ENCODE measurements at places on chromosomes 13 and 19.
A peak's percentile ranks its signal among the peaks of the same experiment; 100 is the strongest.

- no peak for DNase-seq
Observed at GRCh38 chr13:93409001-93409400, 182.4 kb downstream of the GPC6 start.

GRCh38 chr19:49244256-49244655 is 80.7 kb downstream of the SLC6A16 start:
- DNase-seq = no peak

DNA sequence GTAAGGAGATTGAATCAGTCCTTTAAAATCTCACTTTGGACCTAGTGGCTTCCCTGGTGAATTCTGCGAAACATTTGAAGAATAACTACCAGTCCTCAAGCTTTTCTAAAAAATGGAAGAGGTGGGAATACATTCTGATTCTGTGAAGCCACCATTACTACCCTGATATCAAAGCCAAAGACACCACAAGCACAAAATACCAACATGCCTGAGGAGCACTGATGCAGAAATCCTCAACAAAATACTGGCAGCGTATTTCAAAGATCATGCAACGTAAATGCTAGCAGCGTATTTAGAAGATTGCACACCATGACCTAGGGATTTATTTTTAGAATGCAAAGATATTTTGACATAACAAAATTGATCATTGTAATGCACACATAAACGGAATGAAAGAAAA is 14.4 kb downstream of the ATP4B start:
- DNase-seq = no peak

GRCh38 chr19:40394816-40395210 is 4.8 kb upstream of the HIPK4 start:
- DNase-seq = no peak

DNA sequence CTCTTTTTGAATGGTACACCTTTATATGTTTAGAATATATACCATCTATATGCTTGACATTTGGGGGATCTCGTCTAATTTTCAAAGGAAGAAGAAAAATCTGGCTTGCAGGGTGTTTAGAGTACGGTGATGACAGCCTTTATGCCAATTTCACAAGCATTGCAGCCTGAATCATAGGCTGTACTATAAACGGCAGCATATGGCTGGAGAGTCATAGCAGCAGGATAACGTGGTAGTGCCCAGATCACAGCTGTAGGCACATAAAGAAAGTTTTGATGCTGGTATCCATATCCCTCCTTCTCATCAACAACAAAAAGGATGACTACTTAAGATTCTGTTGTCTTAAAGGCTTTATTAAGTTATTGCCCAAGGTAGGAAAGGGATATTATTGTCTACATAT is 253.0 kb downstream of the PCDH9 start:
- no peak for DNase-seq

DNA sequence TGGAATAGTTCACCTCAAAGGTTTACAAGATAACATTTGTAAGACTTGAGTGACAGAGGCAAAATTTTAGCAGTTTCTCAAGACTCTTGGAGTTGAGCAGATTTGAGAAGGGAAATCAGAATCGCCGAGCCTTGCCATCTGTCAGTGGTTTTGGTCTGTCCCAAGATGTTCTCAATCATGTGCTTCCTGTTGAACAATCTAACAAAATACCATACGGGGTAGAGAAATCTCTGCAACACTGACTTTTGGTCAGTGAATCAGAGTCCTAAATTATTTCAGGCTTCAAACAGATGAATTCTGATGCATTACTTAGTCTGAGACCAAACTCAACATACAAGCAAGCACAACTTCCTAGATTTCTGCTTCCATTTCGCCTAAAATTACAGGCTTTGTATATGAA is 3.8 kb downstream of the KCTD12 start:
- DNase-seq = no peak

GRCh38 chr19:44356383-44357111 is at the start of gene ZNF112:
ZNF112 (minus strand) TSS chr19:44356680; CDS start chr19:44340539, 16,141 bp downstream.
- DNase-seq = peak; percentile 90

DNA sequence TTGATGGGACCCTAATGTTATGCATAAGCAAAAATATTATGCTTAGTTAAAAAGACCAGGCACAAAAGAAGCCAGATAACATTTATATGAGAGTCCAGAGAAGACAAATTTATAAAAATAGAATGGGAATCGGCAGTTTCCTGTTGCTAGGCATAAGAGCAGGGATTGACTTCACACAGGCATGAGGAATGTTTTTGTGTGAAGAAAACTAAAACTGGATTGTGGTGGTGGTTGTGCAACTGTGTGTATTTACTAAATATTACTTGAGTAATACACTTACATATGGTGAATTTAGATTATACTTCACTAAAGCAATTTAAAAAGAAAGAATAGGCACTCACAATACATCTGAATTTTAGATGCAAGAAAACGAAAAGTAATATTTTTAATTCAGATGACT is 108.3 kb downstream of the SLITRK1 start:
- no peak for DNase-seq

Measured in NCI-H510A treated with DMSO at 0.1 percent for 48 hours (cell line).